NCI-H187 (cell line): ENCODE measurements at places on chromosomes 4 and X.

- DNase-seq, result no peak
Measured at GRCh38 chr4:4333265-4333706, 43.2 kb downstream of the ZBTB49 start.

- no peak for DNase-seq
Measured at GRCh38 chr4:89863533-89863932, 26.6 kb upstream of the SNCA start.

DNA sequence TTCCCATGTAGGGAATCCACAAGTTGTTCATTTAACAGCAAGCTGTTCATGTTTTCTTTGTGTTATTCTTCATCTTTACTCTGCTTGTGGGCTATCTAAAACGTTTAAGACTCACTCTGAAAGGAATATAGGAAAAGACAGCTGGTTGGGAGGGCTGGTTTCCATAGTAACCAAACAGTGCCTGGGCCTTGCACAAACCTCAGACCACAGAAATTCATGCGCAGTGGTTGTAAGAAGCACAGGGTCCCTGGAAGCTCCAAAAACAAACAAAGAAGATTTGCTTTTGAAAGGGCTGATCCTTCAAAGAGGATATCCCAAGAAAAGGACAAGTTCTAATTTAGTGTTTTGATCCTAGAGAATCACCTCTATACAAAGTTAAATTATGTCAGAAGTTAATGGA, 7.8 kb downstream of the SERTM2 start:
- DNase-seq, result no peak

GRCh38 chr4:154344686-154345085, 146.9 kb downstream of the DCHS2 start:
- no peak for DNase-seq

DNA sequence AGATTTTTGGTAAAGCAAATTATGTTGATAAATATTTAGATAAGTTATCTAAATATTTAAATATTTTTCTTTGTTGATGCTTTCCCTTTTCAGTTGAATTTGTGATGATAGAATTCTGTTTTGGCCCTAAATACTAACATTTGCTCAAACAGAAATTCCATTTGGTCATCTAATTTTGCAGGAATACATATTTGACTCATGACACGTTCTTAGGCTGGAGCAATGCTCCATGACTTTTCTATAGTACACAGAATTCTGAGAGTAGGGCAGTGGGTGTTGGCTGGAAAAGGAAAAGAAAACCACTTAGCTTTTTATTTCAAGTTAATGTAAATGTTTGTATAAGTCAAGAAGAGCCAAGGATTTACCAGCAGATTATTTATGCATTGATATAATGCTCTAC, 58.6 kb upstream of the GK2 start:
- DNase-seq, result no peak

GRCh38 chr4:76074468-76074867, at the start of gene ART3:
TSS of gene ART3 (plus strand) at chr4:76074709. CDS start at chr4:76075890, 1,181 bp downstream.
- DNase-seq, result no peak

- no peak for DNase-seq
Measured at GRCh38 chrX:37455381-37455780, 106.2 kb downstream of the PRRG1 start.

DNA sequence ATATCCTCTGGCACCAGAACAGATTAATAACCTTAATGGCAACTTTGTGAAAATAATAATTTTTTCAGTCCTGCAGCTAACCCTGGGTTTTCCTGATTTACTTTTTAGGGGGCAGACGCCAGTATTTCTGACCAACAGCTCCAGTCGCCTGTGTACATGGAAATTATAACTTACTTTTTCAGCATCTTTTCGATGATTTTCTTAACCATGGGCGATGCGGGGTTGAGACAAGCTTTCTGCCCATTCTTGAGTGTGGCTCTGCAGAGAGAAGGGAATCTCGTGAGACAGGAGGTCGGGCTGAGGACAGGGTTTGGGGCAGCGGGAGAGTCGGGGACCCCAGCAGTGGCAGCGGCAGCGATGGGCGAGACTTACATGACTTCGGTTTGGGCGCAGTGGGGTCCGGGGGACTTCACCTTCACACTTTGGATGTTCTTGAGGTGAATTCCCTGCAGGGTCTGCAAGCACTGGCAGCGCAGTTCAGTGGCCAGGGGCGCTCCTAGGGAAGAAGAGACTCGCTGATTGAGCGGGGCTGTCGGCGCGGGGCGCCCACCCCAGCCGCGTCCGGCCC, 484 bp downstream of the CXCL2 start:
- no peak for DNase-seq

GRCh38 chr4:139709660-139710059, 44.0 kb downstream of the MGST2 start:
- no peak for DNase-seq

DNA sequence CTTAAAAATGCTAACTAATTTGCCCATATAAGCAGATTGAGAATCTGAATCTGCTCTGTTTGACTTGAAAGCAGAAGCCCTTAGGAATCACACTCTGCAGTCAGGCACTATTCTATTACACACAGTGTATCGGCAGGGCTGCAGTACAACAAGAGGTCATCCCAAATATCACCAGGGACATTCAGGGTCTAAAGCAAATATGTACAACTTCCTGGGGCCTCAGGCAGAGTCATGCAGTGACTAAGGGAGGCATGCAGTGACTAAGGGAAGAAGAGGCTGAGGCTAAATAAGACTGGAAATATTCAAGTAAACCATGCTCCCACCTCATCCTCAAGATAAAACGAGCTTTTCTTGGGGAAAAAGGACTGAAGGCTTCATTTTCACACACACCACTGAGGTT, 20.9 kb downstream of the MAPK10 start:
- no peak for DNase-seq

DNA sequence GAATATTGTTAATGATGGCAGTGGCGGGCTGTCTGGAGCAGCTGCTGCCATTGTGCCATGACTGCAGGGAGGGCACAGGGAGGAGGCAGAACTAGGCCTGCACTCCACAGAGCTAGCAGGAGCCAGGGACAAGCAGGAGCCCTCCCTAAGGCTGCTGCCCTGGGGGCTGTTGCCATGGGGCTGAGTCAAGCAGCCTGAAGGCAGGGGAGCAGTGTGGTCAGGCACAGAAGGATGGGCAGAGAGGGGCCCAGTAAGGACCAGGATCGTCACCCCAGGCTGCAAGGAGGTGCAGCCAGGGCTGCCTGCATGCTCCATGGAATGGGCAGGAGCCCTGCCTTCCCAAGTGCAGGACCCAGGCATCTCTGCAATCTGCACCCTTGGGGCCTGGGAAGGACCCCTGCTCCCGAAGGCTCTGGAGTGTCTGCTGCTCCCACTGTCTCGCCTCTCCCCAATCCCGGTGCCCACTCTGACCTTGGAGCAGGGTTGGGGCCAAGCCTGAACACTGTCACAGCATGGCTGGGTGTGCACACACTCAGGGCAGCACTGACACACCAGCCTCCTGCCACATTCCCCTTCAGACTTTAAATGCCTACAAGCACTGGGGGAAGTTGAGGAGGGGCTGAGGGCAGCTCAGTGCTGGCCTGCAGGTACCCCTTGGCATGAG, 98.3 kb upstream of the GALNTL6 start:
- DNase-seq, result no peak

GRCh38 chrX:55169782-55170181, 50.4 kb upstream of the PAGE5 start:
- no peak for DNase-seq

- no peak for DNase-seq
Measured at GRCh38 chrX:74133156-74133796, 170.7 kb upstream of the ZCCHC13 start.

DNA sequence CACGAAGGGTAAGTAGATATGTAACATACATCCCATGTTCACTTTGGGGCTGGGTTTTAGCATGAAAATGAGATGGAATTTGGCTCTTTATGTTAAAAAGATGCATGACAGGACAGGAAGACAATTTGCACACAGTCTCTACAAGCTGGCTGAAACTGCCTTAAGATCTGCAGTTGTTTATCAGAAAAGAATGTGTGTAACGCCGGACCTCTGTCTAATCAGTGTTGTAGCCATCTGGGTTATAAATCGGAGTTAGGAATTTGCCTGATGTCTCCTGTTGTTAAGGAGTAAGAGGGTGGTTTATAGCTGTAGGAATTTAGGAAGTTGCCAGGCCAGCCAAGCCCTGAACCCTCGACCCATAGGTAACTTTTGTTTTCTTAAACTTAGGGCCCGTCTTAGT, 562.9 kb upstream of the FAT1 start:
- no peak for DNase-seq

DNA sequence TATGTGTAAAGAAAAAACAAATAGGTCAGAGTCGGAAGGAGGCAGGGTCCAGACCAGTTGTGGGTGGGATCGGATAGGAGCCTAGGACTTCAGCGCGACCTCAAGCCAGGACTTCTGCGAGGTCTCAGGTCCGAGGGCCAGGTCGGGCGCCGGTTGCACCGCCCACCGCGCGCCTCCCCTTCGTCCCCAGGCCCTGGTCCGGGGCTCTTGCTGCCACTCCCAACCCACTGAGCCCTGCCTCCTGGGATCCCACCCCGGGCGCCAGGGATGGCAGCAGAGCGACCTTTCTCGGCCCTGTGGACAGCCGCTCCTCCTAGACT, 12.3 kb downstream of the PITX2 start:
- no peak for DNase-seq

GRCh38 chr4:56843421-56843899, 22.0 kb upstream of the SPINK2 start:
- DNase-seq, result no peak

GRCh38 chr4:179766938-179767337, 2324.7 kb upstream of the AGA start:
- DNase-seq, result no peak
